Left lung (tissue), 14 donors: ENCODE measurements at places on chromosomes 12 and 14. TPM values are rescaled to one million over a fixed set of nuclear protein-coding genes. Genes with fewer than 3 reads are reported as not detected.

- no peaks in the 10 kb centered on the region for H3K4me1 ChIP-seq
- H3K27ac ChIP-seq, result no peak overlapping the region
- H3K27me3 ChIP-seq, result no peaks in the 10 kb centered on the region
- no peak for DNase-seq
Measured at GRCh38 chr12:118685983-118686607, 295.2 kb upstream of the SRRM4 start.

- H3K36me3 ChIP-seq, result no peaks in the 10 kb centered on the region
- H3K4me1 ChIP-seq, result no peaks in the 10 kb centered on the region
- no peak overlapping the region for H3K4me3 ChIP-seq
- H3K27ac ChIP-seq, result no peak overlapping the region
Measured at GRCh38 chr12:19643635-19644034, 204.3 kb downstream of the AEBP2 start.

GRCh38 chr14:73265721-73266046 lies 28.4 kb downstream of the PAPLN start:
- H3K27ac ChIP-seq, result no peak overlapping the region
- no peaks in the 10 kb centered on the region for H3K27me3 ChIP-seq
- no peaks in the 10 kb centered on the region for H3K36me3 ChIP-seq
- H3K4me1 ChIP-seq, result peaks cover 15% of the 10 kb centered on the region

DNA sequence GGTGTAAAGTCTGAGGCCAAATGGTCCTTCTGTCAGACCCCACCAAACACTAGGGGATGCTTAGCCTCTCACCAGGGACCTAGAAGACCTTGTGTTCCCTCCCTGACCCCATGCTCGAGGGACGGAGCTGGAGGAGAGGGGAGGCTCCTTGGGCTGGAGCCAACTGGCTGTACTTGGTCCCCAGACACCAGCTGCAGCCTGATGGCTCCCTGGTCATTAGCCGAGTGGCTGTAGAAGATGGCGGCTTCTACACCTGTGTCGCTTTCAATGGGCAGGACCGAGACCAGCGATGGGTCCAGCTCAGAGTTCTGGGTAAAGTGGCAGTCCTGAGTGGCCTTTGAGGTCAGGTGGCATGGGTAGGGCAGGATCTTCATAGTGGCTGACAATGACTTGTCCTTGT lies 29.0 kb downstream of the PAPLN start:
- H3K4me3 ChIP-seq, result no peak overlapping the region
- H3K4me1 ChIP-seq, result peaks cover 4% of the 10 kb centered on the region
- no peak overlapping the region for H3K27ac ChIP-seq
- no peak for DNase-seq
- H3K36me3 ChIP-seq, result no peaks in the 10 kb centered on the region

Gene ATXN2
- total RNA-seq, result 60.9 TPM
